ENCODE measurements at places on chromosomes 1 and 21.

DNA sequence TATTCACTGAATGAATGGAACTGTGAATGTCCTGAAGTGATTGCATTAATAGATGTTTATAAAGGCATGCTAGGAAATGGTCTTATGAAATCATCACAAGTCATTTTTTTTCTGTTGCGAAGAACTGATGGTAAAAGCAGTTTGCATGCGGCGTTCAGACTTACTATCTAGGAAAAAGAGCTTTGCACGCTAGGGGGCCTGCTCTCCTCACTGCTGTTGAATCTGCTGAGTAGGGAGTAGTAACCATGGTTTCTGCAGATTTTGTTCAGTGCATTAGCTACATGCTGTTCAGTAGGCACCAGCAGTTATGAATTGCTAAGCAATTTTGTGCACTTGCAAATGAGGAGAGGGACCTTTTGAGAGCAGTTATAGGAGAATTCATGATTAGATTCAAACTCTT, 57.9 kb downstream of the CENPF start:
- peak; percentile 11 for DNase-seq

GRCh38 chr1:218031901-218032300, 253.2 kb upstream of the RRP15 start:
- no peak for DNase-seq

DNA sequence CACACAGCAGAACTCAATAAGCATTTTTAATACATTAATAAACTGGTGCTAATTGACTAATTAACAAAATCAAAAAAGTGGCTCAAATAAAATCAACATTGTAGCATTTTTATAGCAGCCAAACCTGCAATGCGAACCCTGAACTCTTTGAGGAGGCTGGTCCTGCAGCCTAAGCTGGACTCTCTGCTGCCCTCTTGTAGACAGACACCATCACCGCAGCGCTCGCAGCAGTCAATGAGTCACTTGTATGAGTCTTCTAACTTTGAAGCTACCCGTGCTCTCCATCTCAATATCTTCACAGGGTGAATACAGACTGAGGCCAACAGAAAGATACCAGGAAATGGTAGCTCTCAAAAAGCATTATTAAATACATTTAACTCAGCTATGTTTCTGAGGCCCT, 9.7 kb upstream of the KRTAP7-1 start:
- peak; percentile 42 for DNase-seq

GRCh38 chr1:170518965-170519364, 13.0 kb upstream of the GORAB start:
- DNase-seq: no peak

- DNase-seq: no peak
Observed at GRCh38 chr1:89989799-89990198, 5.1 kb upstream of the ZNF326 start.

DNA sequence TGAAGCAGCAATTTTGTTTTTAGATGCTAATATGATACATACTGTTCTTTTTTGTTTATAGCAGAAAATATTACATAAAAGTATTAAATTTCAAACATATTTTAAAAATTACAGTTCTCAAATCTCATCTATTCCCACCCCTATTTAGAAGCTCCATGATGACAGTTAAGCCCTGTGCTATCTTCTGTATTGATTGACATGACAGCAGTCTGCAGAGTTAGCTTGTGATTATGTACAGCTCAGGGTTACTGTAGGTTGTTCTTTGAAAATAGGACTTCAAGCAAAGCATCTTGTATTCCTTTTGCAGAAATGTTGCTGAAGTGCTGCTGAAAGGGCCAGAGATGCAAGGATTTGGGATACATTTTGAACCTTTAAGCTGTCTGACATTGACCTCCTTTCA, 8.2 kb downstream of the GPSM2 start:
- no peak for DNase-seq

- DNase-seq: no peak
Observed at GRCh38 chr1:5622412-5622811, 369.8 kb downstream of the NPHP4 start.

- DNase-seq: no peak
Observed at GRCh38 chr1:45677751-45678245, 8.5 kb downstream of the GPBP1L1 start.

DNA sequence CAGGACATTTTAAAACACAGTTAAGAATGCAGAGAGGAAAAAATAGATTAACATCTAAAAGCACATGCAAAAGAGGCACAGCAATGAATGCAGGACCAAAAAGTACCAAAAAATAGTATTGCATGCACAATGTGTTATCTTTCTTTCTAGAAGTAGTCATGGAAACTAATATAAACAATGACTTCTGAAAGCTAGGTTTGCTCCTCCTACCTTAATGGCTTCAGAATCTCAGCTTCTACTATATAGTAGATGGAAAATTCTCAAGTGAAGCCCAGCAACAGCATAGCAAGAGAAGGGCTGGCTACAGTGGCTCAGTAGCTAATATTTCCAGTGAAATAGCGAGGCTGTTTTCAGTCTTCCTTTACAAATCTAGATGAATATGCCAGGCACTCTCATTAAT, 125.1 kb downstream of the CRB1 start:
- no peak for DNase-seq

GRCh38 chr1:234212764-234213657, 160.2 kb upstream of the COA6 start:
- DNase-seq: peak; percentile 50

- no peak for DNase-seq
Observed at GRCh38 chr1:239711768-239712167, 325.4 kb downstream of the CHRM3 start.

- no peak for DNase-seq
Observed at GRCh38 chr1:78672428-78672827, 22.8 kb downstream of the IFI44 start.

DNA sequence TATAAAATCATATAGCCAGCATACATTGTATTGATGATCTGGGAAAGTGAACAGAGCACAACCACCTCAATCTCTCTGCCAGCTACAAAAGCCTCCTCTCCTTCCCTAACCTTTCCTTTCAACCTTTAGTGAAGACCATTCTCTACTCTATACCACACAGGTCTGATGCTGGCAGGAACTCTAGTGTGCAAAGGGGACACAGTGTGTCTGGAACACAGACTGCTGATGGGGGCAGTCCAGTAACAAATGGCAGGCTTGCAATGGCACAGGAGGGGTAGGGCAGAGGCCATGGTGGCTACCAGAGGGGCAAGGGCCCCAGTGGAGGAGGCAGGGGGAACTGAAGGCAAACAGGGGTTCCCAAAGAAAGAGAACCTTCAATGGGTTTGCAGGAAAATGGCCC, 37.0 kb downstream of the CEP170 start:
- DNase-seq: no peak

GRCh38 chr1:17359031-17359430, 13.0 kb upstream of the PADI6 start:
- no peak for DNase-seq

DNA sequence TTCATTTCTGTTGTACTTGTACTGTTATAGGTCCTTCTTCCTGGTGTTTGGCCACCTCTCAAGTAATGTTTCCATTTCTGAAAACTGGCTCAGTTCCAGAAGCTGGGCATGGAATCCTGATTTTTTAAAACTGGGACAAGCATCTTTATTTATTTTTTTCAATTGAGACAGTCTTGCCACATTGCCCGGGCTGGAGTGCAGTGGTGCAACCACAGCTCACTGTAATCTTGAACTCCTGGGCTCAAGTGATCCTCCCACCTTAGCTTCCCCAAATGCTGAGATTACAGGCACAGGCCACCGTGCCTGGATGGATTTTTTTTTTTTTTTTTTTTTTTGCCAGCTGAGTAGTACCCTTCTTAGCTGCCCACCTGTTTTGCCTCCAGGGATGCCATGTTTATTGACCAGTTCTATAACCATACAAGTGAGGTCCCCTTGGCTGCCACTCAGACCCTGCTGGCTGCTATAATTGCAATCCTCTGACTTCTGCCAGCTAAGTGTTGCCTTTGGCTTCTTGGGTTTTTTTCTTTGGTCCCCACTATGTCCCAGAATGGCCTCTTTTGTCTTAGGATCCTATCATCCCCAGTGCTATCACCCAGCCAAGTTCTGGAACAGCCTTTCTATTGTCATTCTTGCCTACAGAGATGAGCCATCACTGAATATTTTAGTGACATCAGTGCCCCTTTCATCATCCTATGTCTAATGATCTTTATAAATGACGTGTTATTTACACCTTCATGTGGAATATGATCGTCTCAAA, 3.9 kb upstream of the DIP2A start:
- DNase-seq: no peak

DNA sequence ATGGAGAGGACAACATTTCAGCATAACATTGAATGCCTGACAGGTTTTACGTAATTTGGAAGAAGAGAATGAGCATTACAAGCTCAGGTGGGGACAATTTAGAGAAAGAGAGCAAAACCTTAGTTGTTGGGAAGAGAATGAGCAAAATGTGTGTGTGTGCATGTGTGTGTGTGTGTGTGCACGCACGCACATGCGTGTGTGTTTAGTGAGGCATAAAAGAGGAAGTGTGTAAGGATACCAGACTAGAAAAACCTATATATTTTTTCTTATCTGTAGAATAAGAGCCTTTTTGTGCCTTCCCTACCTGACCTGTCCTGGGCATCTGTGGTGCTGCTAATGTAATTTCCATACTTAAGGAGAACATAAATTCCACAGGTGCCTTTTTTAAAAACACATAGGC, 99.0 kb upstream of the PLXNA2 start:
- no peak for DNase-seq

DNA sequence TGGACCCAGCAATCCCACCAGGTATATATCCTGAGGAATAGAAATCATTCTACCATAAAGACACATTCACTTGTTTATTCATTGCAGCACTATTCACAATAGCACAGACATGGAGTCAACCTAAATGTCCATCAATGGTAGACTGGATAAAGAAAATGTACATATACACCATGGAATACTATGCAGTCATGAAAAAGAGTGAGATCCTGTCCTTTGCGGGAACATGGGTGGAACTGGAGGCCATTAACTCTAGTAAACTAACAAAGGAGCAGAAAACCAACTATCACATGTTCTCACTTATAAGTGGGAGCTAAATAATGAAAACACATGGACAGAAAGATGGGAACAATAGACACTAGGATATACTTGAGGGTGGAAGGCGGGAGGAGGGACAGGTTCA, 36.1 kb upstream of the PRKACB start:
- no peak for DNase-seq

- DNase-seq: peak; percentile 19
Observed at GRCh38 chr1:155537193-155537592, 25.4 kb downstream of the ASH1L start.

DNA sequence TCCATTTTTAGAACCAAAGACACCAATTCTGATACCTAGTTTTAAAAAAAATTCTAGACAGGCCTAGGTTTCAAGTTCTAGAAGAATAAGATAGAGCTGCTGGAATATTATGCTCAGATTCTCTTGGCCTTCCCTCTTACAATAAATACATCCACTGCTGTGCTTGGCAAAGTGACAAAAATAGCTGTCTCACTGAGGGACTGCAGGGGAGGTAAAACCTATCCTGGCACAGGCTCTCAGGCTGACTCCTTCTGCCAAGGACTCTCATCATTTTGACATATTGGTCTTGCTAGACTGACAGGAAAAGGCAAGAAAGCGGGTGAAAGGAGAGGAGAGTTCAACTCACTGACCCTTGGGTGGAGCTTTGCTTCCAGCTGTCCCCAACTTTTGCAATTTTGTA, 197.0 kb upstream of the LHX8 start:
- no peak for DNase-seq

DNA sequence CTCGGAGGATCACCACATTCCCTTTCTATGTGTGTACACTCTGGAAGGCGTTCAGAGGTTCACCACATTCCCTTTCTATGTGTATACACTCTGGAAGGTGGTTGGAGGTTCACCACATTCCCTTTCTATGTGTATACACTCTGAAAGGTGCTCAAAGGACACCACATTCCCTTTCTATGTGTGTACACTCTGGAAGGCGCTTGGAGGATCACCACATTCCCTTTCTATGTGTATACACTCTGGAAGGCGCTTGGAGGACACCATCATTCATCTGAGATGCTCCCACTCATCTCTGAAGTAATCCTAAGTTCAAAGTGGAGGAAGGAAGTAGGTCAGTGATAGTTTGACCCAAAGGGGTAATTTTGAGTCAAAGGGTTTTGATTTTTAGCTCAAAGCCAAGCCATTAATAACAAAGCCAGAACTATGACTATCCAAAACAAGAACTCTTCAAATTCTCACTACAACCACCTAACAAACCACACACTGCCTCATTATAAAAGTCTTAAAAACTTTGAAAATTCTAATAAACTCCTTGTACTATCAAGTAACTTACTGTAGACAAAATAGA, 32.9 kb downstream of the NRIP1 start:
- no peak for DNase-seq

DNA sequence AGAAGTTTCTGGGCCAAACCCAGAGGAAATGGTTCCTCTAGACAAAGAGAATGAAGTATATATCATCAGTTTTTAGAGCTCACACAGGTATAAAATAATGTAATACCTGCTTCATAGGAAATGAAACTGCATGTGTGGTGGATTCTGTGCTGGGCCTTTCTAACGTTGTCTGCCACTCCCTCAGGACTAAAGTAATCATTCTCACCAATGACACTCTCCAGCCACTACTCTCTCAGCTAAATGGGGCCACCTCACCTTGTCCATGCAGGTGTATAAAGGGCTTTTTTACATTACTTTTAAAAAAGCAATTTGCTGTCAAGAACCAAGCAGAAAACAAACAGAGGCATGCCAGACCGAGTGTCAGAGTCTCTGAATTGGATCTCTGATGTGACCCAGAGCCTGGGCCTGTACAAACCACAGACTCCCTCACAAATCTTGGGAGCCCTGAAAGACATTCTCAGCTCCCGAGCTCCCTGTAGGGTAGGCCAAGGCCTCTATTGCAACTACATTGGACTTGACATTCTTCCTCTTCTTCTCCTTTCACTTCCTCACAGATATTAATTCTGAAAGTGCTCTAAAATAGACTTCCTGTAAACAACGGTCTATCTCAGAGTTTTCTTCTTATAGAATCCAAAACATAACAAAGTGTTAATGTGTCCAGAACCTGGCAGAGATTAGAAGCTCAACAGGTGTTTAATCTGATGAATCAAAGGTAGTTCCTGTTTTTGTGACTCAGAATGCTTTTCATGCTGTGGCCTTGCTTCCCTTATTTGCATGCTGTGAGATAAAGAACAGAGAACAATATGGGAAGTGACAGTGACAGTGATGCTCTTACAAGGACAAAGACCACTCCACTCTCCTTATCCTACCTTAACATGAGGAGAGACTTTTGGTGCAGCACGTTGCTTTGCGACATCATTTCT, 8.6 kb downstream of the AIM2 start:
- DNase-seq: peak; percentile 48

DNA sequence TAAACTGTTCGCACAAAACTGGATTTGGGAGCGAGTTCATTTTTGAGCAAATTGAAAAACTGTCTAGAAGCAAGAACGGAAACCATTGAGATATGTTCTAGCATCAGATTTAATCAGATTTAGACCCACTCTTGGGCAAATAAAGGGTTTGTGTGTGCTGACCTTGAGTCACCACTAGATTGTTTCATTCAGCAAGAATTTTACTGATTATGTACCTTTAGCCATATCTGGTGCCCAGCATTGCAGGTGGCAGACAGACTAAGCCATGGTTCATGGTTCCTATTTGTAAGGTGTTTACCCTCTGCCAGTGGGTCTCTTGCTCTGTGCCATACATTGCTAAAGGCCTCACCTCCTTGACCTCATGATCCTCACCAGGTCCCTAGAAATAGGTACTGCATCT, 1.4 kb downstream of the NUDC start:
- no peak for DNase-seq

All from activated CD4-positive, alpha-beta T cell treated with anti-CD3 and anti-CD28 coated beads, Interleukin-2, Interleukin-4, amounts not matched to agents 100 ng/mL and 50 ng/mL, durations not matched to agents 16 hours and 8 hours (primary cell).